Stimulated activated CD8-positive, alpha-beta memory T cell treated with anti-CD3 and anti-CD28 coated beads, Interleukin-2, amount 100 ng/mL, for 1 hour (primary cell): ENCODE measurements at places on chromosomes 6 and 20.

- DNase-seq = no peak
Observed at GRCh38 chr6:85107701-85108100, 342.2 kb upstream of the NT5E start.

DNA sequence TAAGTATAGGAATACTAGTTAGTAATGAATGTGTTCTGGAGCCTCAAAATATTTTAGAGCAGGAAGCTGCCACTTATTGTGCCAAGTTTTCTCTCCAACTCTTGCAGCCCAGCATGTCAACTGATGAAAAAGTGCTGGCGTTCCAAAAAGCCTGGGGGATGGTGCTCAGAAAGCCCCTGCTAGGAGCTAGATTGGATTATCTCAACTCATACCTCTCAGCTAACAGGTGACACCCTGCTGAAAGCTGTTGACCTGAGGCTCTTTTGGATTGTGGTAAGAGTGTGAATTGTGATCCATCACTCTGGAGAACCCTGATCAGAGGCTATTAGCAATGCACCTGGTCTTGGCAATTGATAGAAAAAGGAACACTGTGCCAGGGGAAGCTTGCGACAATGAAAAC is 580.4 kb downstream of the EYS start:
- no peak for DNase-seq

DNA sequence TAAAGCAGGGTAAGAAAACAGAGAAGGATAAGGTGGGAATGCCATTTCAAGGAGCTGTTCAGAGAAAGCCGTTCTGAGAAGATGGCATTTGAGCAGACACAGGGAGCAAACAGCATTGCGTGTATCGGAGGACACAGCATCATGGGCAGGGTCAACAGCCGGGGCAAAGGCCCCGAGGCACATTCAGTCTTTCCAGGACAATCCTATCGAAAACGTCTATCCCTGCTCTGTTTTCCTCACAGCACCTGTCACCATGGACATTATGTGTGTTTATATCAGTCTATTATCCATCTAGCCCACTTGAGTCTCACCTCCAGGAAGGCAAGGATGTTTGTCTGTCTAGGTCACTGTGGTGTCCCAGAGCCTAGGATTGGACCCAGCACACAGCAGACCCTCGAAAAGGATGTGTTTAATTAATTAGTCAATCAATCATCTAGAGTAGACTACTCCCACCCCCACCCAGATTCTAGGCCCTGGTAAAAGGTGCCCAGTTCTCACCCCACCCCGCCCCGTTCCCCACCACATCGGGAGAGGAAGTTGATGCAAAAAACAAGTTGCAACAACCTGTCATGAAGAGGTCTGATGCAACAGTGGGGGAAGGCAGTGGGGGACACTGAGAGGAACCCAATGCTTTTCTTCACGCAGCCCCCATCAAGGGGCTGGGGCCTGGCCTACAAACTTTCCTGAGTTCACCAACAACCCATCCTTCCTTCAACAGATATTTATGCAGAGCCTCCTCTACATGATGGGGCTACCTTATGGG is 66.6 kb downstream of the PREX1 start:
- DNase-seq = no peak

DNA sequence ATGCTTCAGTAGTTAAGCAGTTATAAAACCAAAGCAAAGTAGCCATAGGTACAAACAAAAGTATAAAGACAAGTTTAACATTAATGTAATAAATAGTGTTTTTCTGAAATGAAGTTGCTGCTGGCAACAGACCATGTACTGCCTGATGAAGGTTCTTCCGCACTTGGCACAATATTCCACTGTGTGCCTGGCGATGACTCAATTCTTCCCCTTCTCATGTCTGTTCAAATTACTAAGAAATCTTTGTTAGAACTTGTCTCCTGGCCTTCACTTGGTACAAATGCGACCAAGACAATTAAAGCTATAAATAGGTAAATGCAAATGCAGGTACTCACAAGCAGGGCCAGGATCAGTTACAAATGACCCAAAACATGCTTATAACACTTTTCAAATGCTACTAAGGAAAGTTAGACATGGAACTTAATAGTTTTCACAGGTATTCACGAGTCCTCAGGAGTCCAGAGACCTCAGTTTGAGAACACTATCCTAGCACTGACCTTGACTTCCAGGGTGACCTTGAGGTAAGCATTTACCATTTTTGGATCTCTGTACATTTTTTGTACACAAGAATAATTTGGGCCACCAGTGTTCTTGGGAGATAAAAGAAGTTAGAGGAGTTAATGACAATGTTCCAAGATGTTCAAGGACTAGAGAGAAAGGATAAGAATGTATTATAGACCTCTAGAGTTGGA is 8.1 kb upstream of the DDR1 start:
- DNase-seq = no peak

DNA sequence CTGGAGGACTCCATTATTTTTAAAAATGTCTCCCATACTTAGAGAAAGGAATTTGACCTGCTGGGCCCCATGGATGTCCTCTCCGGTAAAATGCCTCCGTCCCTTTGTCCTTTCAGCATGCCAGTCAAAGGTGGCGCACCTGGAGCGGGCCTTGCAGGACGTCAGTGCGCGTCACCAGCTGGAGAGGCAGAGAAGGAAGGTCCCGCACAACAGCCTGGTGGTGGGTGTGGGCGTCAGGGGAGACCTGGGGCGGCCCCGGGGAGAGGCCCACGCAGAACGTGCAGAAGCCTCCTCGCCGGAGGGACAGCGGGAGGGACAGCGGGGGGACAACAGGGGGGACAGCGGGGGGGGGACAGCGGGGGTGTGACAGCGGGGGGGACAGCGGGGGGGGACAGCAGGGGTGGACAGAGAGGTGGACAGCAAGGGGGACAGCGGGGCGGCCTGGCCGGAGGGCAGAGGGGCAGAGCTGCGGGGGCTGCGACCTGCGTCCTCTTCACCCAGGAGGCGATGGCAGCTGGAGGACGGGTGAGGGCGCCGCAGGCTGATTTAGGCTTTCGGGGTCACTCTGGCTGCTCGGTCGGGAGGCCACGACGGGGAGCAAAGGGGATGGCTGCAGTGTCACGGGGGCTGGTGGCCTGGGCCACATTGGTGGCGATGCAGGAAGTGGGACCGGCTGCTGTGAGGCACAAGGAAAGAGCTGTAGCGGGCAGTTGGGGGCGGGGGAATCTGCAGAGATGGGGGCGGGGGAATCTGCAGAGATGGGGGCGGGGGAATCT is 859 bp upstream of the KIF25 start:
- DNase-seq = no peak

- no peak for DNase-seq
Observed at GRCh38 chr6:163393923-163394322, 20.6 kb upstream of the QKI start.

DNA sequence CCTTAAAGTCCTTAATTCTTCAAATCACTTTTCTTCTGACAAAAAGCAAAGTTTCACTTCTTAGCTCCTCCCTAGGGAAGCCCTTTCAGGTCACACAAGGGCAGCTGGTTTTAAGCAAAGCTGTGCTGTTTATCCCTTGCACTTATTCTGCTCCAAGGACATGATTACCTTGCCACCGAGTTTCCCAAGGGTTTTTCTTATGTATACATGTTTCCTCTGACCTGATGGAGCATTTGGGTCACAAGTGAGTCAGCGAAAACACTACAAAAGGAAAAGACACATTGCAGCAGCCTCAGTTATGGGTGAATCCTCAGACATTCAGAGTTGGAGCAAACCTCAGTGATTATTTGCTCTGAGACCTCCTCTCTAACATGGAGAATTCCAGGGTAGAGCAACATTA is 26.6 kb upstream of the ILRUN start:
- no peak for DNase-seq

- DNase-seq = no peak
Observed at GRCh38 chr20:46350201-46350985, 42.1 kb upstream of the CDH22 start.

- no peak for DNase-seq
Observed at GRCh38 chr20:53828682-53829254, 235.1 kb upstream of the ZNF217 start.

- DNase-seq = no peak
Observed at GRCh38 chr6:115838763-115839401, 221.8 kb downstream of the FRK start.

DNA sequence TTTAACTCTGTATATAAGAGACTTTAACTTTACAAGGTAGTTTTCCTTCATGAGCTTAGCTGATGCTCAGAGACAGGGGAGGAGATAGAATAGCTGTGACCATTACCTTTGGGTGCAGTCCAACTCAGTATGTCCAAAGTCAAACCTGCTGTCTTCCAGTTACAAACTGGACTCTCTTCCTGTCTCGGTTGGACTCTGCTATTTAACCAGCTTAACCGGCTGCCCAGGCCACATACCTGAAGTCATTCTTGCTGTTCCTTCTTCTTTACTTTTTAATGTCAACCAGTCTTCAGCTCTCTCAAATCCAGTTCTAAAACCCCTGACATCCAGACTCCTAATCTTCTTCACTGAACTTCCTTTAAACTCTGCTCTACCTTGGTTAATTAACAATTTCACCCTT is 138.3 kb upstream of the TSHZ2 start:
- no peak for DNase-seq

DNA sequence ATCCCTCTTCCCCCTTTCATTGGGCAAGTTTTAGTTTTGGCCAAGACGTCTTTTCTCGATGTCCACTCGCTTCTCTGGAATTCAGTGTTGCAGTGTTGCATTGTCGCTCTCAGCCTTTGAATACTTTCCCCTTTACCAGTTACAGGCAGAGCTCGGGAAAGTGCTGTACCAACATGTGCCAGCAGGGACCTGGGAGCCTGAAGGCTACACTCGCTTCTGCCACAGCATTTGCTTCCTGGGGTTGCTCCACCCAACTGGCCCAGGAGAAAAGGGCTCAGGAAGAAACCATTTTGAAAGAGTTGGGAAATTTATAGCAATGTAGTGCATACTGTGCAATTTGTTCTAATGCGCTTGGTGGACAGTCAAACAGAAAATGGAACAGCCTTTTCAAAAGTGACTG is 78.6 kb downstream of the LINC00237 start:
- no peak for DNase-seq

GRCh38 chr20:56202493-56203077 is 45.9 kb upstream of the MC3R start:
- DNase-seq = no peak

GRCh38 chr6:167154895-167155294 is 2.9 kb downstream of the GPR31 start:
- DNase-seq = no peak

DNA sequence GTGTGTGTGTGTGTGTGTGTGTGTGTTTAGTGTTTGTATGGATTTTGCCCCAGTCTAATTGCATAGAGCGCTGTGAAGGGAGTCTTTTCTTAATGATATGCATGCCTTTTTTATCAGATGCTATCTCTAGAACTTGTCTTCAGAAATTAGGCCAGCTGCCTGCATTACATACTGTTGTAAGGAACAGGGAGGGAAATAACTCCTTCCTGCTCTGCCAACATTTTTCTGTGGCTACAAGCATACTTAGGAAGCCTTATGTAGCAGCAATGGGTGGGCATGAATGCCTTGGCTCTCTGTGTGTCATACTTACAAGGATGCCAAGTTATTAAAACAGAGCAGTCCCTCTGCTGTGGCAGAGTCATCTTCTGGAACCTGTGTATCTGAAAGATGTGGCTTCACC is 8.0 kb upstream of the COL21A1 start:
- DNase-seq = no peak

GRCh38 chr20:14374196-14374595 is 36.8 kb upstream of the FLRT3 start:
- no peak for DNase-seq

DNA sequence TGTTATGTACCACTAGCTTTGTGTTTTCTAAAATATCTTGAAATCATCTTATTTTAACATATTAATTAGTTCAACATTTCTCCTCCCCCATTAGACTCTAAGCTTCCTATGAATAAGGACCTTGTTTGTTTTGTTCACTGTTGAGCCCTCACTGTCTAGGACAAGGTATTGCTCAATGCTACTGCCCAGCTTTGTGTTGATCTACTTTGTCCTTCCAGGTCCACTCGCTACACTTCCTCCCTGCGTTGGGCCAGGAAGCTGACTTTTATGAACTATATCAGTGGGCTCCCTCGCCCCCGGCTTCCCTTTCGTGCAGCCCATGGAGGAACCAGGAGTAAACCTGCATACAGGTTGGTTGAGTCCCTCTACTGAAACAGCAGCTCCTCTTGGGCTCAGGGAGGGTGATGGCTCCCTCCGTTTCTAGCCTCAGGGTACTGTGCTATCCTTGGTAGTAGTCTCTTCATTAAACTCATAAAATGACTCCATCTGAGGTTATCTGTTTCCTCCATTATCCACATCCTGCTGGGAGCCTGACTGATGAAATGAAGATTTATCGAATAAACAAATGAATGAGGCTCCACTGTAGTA is 272.5 kb downstream of the CLIC5 start:
- DNase-seq = no peak

GRCh38 chr6:157133856-157134255 is 189.5 kb downstream of the TMEM242 start:
- DNase-seq = no peak

DNA sequence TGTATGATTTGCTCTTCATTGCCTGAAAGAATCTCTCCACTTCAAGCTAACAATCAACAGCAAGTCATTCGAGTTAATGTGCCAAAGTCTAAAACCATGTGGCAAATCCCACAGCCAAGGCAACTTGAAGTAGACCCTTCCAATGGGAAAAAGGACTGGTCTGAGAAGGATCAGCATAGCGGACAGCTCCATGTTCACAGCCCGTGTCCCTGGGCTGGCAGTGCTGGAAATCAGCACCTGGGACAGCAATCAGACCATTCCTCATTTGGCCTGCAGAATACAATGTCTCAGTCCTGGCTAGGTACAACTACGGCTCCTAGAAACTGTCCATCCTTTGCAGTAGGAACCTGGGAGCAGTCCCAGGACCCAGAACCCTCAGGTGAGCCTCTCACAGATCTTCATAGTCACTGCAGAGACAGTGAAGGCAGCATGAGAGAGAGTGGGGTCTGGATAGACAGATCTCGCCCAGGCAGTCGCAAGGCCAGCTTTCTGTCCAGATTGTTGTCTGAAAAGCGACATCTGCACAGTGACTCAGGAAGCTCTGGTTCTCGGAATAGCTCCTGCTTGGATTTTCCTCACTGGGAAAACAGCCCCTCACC is 1.1 kb downstream of the GJA10 start:
- no peak for DNase-seq

GRCh38 chr6:6910734-6911295 is 196.9 kb upstream of the RREB1 start:
- no peak for DNase-seq

GRCh38 chr6:100948381-100949133 is 67.4 kb upstream of the ASCC3 start:
- DNase-seq = no peak

GRCh38 chr20:52751571-52751970 is 220.6 kb upstream of the TSHZ2 start:
- DNase-seq = no peak

- DNase-seq = no peak
Observed at GRCh38 chr6:84329516-84329915, 102.1 kb upstream of the CEP162 start.

- no peak for DNase-seq
Observed at GRCh38 chr6:11009353-11009752, 34.8 kb downstream of the ELOVL2 start.
